Glutamatergic neuron (in vitro differentiated cells): ENCODE measurements at places on chromosomes 4 and X.

GRCh38 chr4:36317721-36318120 lies 36.3 kb downstream of the DTHD1 start:
- H3K36me3 ChIP-seq, result peaks cover 4% of the 10 kb centered on the region
- no peak overlapping the region for H3K4me3 ChIP-seq
- no peaks in the 10 kb centered on the region for H3K4me1 ChIP-seq

DNA sequence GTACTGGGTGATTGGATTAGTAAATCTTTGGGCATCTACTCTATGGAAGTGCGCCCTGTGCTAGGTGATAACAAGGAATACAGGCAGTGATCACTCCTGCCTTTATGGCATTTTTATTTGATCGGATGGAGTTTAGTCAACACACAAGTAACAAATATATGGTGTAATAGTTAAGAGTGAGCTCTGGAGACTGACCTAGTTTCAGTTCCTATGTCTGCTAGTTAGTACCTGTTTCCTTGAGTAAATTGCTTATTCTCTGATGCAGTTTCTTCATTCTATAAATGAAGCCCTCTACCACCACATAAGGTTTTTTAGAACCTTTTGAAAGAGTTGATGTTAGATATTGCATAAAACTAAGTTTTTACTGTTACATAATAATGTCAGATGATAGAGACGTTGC lies 134.6 kb downstream of the KDM6A start:
- peaks cover 5% of the 10 kb centered on the region for H3K36me3 ChIP-seq
- no peak overlapping the region for H3K4me3 ChIP-seq
- no peaks in the 10 kb centered on the region for H3K4me1 ChIP-seq

- H3K4me1 ChIP-seq, result peaks cover 10% of the 10 kb centered on the region
- DNase-seq, result no peak
- H3K36me3 ChIP-seq, result peaks cover 3% of the 10 kb centered on the region
- H3K27me3 ChIP-seq, result peaks cover 4% of the 10 kb centered on the region
- peak overlapping the region; percentile 82 for H3K27ac ChIP-seq
These were observed 12.3 kb downstream of the TBCK start for GRCh38 chr4:106303548-106304281.

DNA sequence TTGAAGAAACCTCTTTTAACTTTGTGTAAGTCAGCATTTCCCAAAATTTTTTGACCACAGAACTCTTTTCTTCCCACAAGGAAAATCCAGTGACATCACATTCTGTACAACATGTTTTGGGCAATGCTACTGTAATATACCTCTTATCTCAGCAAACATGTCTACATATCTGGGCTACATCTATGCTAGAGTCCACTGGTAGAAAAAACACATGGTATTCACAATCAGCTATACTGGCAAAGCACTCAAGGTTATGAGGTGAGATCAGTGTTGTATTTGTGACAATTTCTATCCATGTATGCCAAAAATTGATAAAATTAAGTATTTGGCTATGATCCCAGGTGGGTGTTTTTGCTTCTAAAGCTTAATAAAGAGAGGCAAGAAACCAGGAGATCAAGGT lies 98.0 kb downstream of the ATP11C start:
- no peak overlapping the region for H3K4me3 ChIP-seq
- no peaks in the 10 kb centered on the region for H3K27me3 ChIP-seq
- H3K4me1 ChIP-seq, result peaks cover 6% of the 10 kb centered on the region
- H3K27ac ChIP-seq, result no peak overlapping the region
- DNase-seq, result no peak
- H3K36me3 ChIP-seq, result no peaks in the 10 kb centered on the region

DNA sequence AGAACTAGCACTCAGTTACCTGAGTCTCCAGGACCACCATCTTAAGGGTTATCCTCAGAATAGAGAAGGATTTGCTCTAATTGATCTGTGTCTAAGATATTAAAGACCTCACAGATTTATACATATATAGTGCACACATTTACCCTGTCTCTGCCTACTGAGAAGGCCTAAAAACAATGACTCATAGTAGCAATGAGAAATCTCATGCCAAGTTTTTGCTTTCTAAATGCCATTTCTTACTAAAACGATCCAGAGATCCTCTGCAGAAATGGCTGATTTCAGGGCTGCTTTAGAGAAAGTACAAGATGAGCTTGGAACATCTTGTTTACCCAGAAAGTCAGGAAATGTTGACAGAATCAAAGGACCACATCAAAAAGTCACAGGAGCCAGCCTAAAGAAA lies 79.1 kb upstream of the INPP4B start:
- DNase-seq, result no peak
- no peak overlapping the region for H3K4me3 ChIP-seq
- no peaks in the 10 kb centered on the region for H3K36me3 ChIP-seq

DNA sequence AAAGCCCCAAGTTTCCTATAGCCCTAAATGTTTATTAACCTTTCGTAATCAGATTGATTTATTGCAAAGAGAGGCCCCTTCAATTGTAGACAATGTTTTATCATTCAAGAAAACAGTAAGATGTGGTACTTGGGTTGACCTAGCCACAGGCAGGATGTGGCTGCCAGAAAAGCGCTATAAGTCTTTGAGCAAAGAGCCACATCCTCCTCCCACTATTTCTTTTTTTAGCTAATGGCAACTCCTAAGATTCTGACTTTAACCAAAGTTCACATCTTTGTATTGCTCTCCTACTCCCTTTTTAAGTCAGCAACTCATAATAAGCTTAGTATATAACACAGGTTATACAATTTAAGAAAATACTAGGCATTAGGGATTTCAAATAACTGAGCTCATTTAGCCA lies 70.7 kb upstream of the PPP3CA start:
- H3K36me3 ChIP-seq, result no peaks in the 10 kb centered on the region
- H3K4me3 ChIP-seq, result no peak overlapping the region
- DNase-seq, result no peak
- H3K4me1 ChIP-seq, result peaks cover 5% of the 10 kb centered on the region

DNA sequence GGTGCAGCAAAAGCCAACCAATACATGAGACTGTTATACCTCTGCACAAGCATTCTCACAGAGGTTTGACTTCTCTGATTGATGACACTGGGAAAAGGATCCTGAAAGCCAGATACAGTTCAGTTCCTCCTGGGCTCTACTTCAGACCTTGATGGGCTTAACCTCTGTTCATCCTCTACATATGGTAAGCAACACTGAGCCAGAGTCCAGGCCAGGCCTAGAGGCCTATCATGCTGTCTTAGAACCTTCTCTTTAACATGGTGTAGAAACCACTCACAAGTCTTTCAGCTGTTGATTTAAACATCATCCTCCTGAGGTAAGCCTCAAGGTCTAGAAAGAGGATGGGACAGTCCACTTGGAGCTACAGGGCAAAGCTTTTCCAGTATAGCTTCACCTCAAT lies 9.2 kb downstream of the MAD2L1 start:
- H3K4me3 ChIP-seq, result no peak overlapping the region
- H3K27ac ChIP-seq, result no peak overlapping the region
- H3K36me3 ChIP-seq, result no peaks in the 10 kb centered on the region

DNA sequence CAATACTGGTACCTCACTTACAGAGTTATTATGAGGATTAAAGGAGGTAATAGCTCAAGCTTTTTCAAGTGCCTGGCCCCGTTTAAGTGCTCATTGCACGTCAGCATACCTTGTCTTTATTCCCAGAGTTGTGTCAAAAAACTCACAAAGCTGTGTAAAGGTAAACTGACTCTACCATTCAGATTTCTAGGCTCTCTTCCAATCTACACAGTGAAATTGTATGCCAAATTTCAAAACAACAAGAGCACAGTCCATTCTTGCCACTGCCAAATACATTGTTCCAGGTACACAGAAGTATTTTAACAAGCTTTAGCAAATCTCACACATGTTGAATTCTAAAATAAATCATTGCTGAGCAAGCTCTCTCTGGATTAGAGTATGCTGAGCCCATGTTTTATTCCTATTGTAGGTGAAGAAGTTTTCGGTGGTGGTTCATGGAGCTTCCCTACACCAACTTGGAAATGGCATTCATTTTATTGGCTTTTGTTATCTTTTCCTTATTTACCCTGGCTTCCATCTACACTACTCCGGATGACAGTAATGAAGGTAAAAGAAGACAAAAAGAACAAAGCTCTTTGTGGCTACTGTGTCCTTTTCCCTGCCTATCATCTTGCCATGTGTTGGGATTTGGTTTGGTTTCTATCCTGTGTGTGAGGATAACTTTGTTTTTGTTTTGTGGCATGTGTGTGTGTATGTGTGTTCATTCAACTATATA lies 16.2 kb downstream of the SMIM31 start:
- H3K4me3 ChIP-seq, result no peak overlapping the region
- H3K36me3 ChIP-seq, result no peaks in the 10 kb centered on the region
- peaks cover 5% of the 10 kb centered on the region for H3K27me3 ChIP-seq
- DNase-seq, result no peak
- H3K4me1 ChIP-seq, result peaks cover 10% of the 10 kb centered on the region
- no peak overlapping the region for H3K27ac ChIP-seq

GRCh38 chr4:88276952-88277710 lies 7.2 kb downstream of the PPM1K start:
- H3K36me3 ChIP-seq, result peaks cover 21% of the 10 kb centered on the region
- H3K27me3 ChIP-seq, result no peaks in the 10 kb centered on the region
- no peak overlapping the region for H3K27ac ChIP-seq
- H3K4me1 ChIP-seq, result no peaks in the 10 kb centered on the region
- no peak overlapping the region for H3K4me3 ChIP-seq

DNA sequence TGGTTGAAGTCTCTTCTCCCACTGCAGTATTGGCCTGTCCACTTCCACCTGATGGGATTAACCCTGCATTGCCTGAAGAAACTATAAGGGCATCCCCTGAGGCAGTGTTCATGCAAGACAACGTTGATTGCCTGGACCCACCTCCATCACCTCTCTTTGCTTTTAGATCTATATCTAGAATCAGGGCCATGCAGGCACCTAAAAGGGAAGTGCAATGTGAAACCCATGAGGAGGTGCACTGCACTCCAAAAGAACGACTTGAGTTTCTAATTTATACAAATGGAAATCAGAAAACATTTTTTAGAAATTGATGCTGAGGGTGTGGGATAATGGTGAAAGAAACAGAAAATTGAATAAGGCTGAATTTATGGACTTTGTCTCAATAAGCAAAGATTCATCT lies 694.4 kb downstream of the TRAM1L1 start:
- DNase-seq, result no peak
- H3K27ac ChIP-seq, result no peak overlapping the region
- H3K36me3 ChIP-seq, result no peaks in the 10 kb centered on the region
- no peaks in the 10 kb centered on the region for H3K27me3 ChIP-seq
- H3K4me1 ChIP-seq, result no peaks in the 10 kb centered on the region
- no peak overlapping the region for H3K4me3 ChIP-seq

DNA sequence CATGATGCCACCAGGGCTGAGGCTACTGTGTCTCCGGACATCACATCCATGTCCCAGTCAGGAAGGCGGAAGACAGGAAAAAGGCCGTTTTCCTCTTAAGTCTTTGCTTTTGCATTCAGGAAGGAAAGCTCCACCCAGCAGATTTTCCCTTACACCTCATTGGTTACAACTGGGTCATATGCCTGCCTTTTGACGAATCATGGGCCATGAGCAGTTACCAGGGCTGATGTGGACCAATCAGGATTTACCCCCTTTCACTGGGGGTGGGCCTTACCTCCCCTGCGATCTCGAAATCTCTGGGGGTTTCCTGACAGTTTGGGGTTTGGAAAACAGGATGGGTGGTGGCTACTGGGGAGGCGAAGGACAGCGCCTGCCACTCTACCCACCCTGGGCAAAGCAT lies 52.5 kb upstream of the GRPEL1 start:
- peaks cover 6% of the 10 kb centered on the region for H3K27me3 ChIP-seq
- H3K4me1 ChIP-seq, result peaks cover 2% of the 10 kb centered on the region
- H3K27ac ChIP-seq, result no peak overlapping the region
- peaks cover 7% of the 10 kb centered on the region for H3K36me3 ChIP-seq

- H3K4me1 ChIP-seq, result peaks cover 18% of the 10 kb centered on the region
- peak overlapping the region; percentile 76 for H3K4me3 ChIP-seq
- H3K36me3 ChIP-seq, result no peaks in the 10 kb centered on the region
- H3K27me3 ChIP-seq, result no peaks in the 10 kb centered on the region
- H3K27ac ChIP-seq, result peak overlapping the region; percentile 88
These were observed 153.7 kb downstream of the CLCN4 start for GRCh38 chrX:10310511-10310910.

GRCh38 chrX:12844319-12844718 lies 22.6 kb upstream of the TLR7 start:
- no peaks in the 10 kb centered on the region for H3K4me1 ChIP-seq
- H3K27me3 ChIP-seq, result peaks cover 2% of the 10 kb centered on the region
- DNase-seq, result no peak
- no peak overlapping the region for H3K27ac ChIP-seq
- no peaks in the 10 kb centered on the region for H3K36me3 ChIP-seq
- no peak overlapping the region for H3K4me3 ChIP-seq

- H3K27ac ChIP-seq, result no peak overlapping the region
- H3K4me3 ChIP-seq, result peak overlapping the region; percentile 80
- DNase-seq, result no peak
- H3K27me3 ChIP-seq, result peaks cover 3% of the 10 kb centered on the region
- no peaks in the 10 kb centered on the region for H3K36me3 ChIP-seq
- H3K4me1 ChIP-seq, result peaks cover 3% of the 10 kb centered on the region
These were observed 776 bp downstream of the RBM47 start for GRCh38 chr4:40628888-40629287.

DNA sequence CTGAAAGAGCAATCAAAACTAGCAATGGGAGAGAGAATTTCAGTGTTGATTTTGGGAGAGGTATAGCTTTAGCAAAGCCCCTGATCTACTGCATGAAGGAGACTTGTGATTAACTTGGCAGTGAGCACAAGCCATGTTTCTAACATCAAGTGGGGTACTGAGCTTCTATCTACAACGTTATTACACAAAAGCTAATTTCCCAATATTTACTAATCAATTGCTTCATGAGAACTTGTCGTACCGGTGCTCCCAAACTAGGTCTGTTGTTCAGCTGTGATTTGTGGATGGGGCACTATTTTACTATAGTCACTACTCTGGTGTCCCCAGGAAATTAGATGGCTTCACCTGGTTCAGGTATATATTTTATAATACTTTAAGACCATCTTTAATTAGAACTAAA lies 16.2 kb downstream of the ANK2 start:
- peaks cover 8% of the 10 kb centered on the region for H3K36me3 ChIP-seq
- DNase-seq, result no peak
- no peak overlapping the region for H3K27ac ChIP-seq
- H3K4me1 ChIP-seq, result peaks cover 75% of the 10 kb centered on the region
- peak overlapping the region; percentile 83 for H3K4me3 ChIP-seq

DNA sequence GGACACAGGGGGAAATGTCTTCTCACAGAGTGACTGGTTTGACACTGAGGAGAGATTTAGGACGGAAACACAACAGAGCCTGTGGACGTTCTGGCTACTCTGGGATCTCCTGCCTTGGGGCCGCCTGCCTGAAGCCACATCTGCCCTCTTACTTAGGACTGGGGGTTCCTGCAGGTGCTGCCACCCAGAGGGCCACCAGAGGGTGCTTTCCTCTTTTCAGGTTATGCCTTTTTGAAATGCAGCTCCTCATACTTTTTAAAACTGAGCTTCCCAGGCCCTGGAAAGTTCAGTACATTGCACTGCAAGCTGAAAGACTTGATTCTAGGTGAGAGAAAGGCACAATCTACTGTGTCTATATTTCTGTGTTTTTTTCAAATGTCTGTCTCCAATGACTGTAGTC lies 92.2 kb upstream of the PGRMC2 start:
- peaks cover 4% of the 10 kb centered on the region for H3K36me3 ChIP-seq
- peak; percentile 20 for DNase-seq
- no peaks in the 10 kb centered on the region for H3K4me1 ChIP-seq
- H3K4me3 ChIP-seq, result no peak overlapping the region
- no peaks in the 10 kb centered on the region for H3K27me3 ChIP-seq

- no peaks in the 10 kb centered on the region for H3K36me3 ChIP-seq
- H3K4me1 ChIP-seq, result no peaks in the 10 kb centered on the region
- H3K27me3 ChIP-seq, result peaks cover 3% of the 10 kb centered on the region
These were observed 32.3 kb upstream of the IRF2 start for GRCh38 chr4:184506527-184507121.

- H3K27me3 ChIP-seq, result no peaks in the 10 kb centered on the region
- DNase-seq, result no peak
- no peak overlapping the region for H3K27ac ChIP-seq
- no peaks in the 10 kb centered on the region for H3K4me1 ChIP-seq
- H3K4me3 ChIP-seq, result no peak overlapping the region
- no peaks in the 10 kb centered on the region for H3K36me3 ChIP-seq
These were observed 169.2 kb upstream of the IL15 start for GRCh38 chr4:141467225-141467624.
